ENCODE measurements at places on chromosomes 16 and 17.

GRCh38 chr17:26774291-26775218 is 519.4 kb upstream of the WSB1 start:
- DNase-seq, result no peak

- DNase-seq, result no peak
Measured at GRCh38 chr17:57269052-57269451, 12.7 kb downstream of the MSI2 start.

- DNase-seq, result no peak
Measured at GRCh38 chr17:5464717-5465507, 3.9 kb downstream of the DHX33 start.

DNA sequence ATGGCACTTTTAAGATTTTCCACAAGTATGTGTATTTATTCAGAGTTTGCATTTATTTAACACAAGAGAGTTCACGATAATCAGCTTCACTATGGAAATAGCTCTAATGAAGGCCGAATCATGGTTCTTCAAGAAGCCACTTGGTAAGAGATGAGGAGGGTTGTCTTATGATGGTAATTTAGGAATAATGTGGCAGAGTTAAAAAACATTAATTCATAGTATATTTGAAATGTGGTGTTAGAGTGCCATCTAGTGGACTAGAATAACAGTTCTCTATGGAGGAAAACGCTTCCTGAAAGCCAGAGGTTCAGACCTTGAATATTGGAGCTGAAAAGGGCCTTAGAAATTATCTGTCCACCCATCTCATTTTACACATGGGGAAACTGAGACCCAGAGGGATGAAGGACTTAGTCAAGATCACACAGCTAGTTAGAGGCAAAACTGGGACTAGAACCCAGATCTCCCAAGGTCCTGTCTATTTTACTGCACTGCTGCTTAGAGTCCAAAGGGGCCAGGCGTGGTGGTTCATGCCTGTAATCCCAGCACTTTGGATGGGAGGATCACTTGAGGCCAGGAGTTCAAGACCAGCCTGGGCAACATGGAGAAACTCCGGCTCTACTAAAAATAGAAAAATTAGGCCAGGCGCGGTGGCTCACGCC is 33.8 kb upstream of the KPNB1 start:
- DNase-seq, result peak; percentile 78

- DNase-seq, result no peak
Measured at GRCh38 chr16:4697848-4698291, 4.5 kb downstream of the NUDT16L1 start.

- DNase-seq, result no peak
Measured at GRCh38 chr16:70702624-70703023, 16.8 kb upstream of the MTSS2 start.

- no peak for DNase-seq
Measured at GRCh38 chr16:14095883-14096551, 24.9 kb downstream of the MRTFB start.

DNA sequence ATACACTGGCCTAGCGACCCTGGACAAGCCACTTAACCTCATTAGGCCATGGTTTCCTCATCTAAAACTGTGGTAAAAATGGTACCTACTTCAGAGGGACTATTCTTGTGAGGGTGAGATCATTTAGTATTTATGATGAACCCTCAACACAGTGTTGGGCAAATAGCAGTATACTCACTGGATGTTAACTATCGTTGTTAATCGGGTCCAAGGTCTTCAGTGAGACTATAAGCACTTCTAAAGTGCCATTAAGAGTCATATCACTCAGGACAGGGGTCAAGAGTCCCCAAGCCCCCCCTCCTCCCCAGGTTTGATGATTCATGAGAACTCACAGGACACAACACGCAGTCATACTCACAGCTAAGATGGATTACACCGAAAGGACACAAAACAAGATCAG is 11.0 kb downstream of the TK2 start:
- DNase-seq, result no peak

- no peak for DNase-seq
Measured at GRCh38 chr17:80857756-80858171, 133.9 kb upstream of the CHMP6 start.

DNA sequence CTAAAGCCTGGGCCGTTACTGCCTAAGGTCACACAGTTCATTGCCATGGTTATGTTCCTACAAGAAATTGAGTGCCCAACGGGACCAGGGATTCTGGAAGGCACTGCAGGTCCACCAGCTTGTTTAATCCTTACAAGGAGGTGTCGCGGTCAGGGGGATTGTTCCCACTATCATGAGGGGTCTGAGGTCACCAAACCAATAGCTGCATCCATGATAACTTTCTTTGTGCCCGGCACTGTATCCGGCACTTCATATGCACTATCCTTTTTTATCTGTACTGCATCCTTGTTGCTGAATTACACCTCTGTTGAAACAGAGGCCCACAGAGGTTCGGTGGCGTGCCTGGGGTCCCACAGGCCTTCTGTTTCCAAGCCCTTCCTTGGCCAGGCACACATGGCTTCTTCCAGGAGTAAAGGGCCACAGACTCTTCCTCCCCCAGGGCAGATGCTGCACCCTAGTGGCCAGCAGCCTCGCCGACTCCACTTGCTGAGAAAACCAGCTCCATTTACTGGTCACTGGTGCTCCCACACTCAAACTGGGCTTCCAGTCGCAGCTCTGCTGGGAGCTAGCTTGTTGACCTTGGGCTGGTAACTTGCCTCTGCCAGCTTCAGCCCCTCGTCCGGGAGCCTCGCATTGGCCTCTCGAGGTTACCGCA is 82.0 kb upstream of the PLCG2 start:
- DNase-seq, result peak; percentile 53

GRCh38 chr17:35944151-35944550 is 638 bp upstream of the LYZL6 start:
- no peak for DNase-seq

Data from NAMALWA (cell line).